PC-9 (cell line): ENCODE measurements at places on chromosomes 13 and 19. TPM values are rescaled to one million over a fixed set of nuclear protein-coding genes. Genes with fewer than 3 reads are reported as not detected.

The CCL25 gene
- not detected in 2 replicates for total RNA-seq

The ZNF223 gene
- 3.5 and 4.2 TPM in 2 replicates for total RNA-seq

GRCh38 chr19:50266896-50267295 lies 62.3 kb downstream of the KCNC3 start:
- no peak overlapping the region for H3K27ac ChIP-seq
- H3K4me1 ChIP-seq = no peaks in the 10 kb centered on the region
- no peak overlapping the region for H3K4me3 ChIP-seq
- H3K36me3 ChIP-seq = peaks cover 8% of the 10 kb centered on the region
- H3K27me3 ChIP-seq = no peaks in the 10 kb centered on the region

- no peaks in the 10 kb centered on the region for H3K4me1 ChIP-seq
- no peaks in the 10 kb centered on the region for H3K27me3 ChIP-seq
- DNase-seq = no peak
- H3K27ac ChIP-seq = no peak overlapping the region
- H3K4me3 ChIP-seq = no peak overlapping the region
- H3K36me3 ChIP-seq = no peaks in the 10 kb centered on the region
Measured at GRCh38 chr13:40292536-40292935, 373.9 kb downstream of the FOXO1 start.

DNA sequence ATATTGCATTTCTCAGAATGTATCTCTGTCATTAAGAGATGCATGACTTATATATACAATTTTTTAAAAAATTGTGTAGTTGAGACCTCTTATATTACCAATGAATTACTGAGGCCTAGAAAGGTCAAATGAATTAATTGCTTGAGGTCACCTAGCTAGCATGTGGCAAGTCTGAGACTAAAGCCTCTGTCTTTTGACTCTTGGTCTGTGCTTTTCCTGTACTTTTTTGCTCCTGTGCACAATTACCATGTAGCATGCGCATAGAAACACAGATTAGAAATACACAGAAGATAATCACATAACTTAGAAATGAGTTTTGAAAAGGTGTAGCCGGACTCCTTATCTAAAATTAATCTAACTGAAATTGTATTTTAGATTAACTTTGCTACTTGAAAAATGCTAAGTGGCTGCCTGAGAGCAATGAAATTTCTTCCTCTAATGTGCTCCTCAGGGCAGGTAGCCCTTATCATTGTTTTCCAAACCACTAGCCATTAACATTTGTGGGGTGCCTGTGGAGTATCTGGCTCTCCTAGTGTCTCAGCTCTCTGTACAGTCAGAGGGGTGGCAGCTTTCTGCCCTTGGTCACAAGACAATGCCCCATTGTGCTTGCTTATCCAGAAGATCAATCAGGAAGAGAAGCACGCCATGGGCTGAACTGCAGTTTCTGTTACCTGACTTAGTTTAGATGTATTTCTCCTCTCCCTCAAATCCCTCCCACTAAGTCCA lies 119.6 kb downstream of the RFC3 start:
- no peaks in the 10 kb centered on the region for H3K27me3 ChIP-seq
- H3K4me3 ChIP-seq = no peak overlapping the region
- H3K4me1 ChIP-seq = no peaks in the 10 kb centered on the region
- no peak overlapping the region for H3K27ac ChIP-seq
- no peaks in the 10 kb centered on the region for H3K36me3 ChIP-seq
- peak; percentile 15 for DNase-seq

DNA sequence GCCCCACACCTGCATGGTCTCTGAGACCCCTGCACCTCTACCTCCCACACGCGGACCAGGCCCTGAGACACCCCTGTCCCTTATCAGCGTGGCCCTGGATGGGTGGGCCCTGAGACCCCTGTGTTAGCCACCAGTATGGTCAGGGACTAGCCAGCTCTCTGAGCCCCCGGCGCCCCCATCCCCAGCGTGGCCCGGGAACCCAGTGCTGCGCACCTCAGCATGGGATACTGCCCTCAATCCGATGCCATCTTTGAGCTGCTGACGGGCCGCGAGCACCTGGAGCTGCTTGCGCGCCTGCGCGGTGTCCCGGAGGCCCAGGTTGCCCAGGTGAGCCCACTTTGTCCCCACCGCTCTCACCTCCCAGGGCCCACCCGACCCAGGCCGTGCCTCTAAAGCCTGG lies 5.0 kb upstream of the ARHGAP45 start:
- no peaks in the 10 kb centered on the region for H3K27me3 ChIP-seq
- H3K4me1 ChIP-seq = peaks cover 19% of the 10 kb centered on the region
- H3K27ac ChIP-seq = no peak overlapping the region
- no peak for DNase-seq
- H3K4me3 ChIP-seq = no peak overlapping the region

- peak overlapping the region; percentile 98 for H3K27ac ChIP-seq
- H3K4me3 ChIP-seq = peak overlapping the region; percentile 99
- peaks cover 15% of the 10 kb centered on the region for H3K36me3 ChIP-seq
- DNase-seq = no peak
Measured at GRCh38 chr19:13152356-13152973, 2.3 kb downstream of the IER2 start.
